Activated CD4-positive, alpha-beta T cell treated with anti-CD3 and anti-CD28 coated beads for 4 hours (primary cell): ENCODE measurements at places on chromosomes 3 and 15.

DNA sequence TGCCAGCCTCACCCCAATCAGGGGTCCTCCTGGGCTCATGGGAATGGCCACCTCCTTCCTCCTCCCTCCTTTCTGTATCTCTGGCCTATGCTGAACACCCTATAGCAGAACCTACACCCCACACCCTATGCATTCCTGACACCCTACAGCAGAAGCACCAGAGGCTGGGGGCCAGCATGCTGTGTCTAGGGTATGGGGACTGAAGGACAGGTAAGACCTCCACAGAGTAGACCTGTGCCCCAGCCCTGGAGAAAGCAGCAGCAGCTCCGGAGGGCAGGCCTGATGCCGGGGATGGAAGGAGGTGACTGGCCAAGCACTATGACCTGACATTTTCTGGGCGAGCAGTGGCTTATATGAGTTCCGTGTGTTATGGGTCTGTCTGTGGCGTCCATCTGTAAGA is 66.9 kb downstream of the TLE3 start:
- no peak for DNase-seq

GRCh38 chr15:89442671-89443307 is 53.6 kb downstream of the RHCG start:
- no peak for DNase-seq

DNA sequence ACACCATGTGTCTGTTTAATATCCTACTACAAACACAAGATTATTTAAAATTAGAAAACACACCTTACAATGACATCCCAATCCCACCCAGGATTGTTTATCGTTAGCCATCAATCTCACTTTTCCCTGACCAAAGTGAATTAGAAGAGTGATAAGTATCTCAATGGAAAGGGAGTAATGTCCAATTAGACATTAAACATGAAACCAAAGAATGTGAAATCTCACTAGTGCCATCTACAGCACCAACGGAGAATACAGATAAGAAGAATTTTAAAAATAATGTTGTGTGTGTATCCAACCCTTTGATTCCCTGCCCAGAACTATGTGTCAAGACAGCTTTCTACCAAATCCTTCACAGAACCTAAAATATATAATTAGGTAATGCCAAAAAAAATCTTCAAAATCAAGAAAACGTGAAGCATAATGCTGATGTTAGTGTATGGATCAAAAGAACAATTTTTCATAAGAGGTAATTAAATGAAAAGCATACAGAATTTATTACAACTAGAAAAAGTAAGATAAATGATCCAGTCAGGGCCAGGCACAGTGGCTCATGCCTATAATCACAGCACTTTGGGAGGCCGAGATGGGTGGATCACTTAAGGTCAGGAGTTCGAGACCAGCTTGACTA is 64.2 kb downstream of the SCAPER start:
- DNase-seq: no peak

- no peak for DNase-seq
Measured at GRCh38 chr15:32735989-32736700, 18.3 kb downstream of the GREM1 start.

DNA sequence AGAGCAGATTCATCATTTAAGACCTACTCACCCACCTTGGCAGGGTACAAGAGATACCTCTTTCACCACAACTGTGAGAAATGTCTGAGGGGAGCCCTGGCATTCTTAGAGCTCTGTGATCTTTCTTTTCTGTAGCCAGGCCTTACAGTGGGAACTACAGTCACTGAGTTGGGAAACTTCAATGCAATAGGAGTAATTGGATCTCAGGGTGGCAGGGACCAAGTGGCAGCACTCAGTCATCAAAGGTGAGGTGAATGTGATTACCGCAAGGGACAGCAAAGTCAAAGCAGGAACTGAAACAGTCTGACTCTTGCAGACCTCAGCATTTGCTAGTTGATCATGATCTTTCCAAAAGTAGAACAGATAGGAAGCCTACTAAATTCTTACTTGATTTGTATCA is 7.2 kb upstream of the MCF2L2 start:
- no peak for DNase-seq

DNA sequence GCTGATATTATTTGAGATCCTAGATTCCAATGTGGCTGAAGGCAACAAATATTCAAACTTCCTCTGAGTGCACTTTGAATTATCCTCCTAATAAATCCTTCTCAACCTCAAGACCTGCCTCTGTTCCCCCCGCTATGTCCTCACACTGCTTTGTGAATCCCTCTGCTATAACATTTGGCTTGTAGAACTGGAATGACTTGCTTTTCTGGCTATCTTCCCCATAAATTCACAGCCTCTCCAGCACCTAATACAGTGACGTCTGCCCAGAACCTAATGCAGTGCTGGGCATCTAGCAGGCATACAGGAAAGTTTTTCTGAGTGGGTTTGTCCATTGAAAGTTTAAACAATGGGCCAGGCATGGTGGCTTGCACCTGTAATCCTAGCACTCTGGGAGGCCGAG is 643.9 kb upstream of the ADAMTS9 start:
- no peak for DNase-seq

DNA sequence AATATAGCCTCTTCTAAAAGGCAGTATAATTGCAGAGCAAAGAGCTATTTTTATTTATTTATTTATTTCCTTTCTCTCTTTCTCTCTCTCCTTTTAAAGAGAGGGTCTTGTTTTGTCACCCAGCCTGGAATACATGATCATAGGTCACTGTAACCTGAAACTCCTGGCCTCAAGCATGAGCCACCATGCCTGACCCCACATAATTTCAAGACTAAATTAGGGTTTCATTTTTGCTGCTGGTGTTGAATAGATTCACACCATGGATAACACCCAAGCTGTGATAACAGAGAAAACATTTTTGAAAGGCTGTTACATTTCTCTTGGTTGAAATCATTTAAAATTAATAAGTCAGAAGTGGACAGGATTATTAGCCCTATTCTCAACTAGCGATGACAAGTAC is 131.6 kb downstream of the LEKR1 start:
- no peak for DNase-seq

GRCh38 chr3:12810961-12811360 is 14.5 kb downstream of the CAND2 start:
- DNase-seq: no peak

- DNase-seq: no peak
Measured at GRCh38 chr15:62211348-62211747, 46.3 kb upstream of the C2CD4B start.

DNA sequence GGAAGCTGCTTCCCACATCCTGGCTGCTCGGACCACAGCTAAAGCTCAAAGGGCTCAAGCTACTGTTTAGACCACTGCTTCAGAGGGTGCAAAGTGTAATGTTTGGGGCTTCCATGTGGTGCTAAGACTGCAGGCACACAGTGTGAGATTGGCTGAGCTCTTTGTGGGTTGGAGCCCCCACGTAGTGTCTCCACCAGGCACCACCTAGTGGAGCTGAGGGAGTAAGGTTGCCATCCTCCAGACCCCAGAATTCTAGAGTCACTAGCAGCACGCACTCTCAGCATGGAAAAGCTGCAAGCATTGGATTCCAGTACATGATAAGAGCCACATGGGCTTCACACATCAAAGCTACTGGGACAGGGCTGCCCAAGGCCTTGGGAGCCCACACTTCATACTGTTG is 9.3 kb downstream of the MKRN3 start:
- DNase-seq: no peak

GRCh38 chr15:60275624-60276023 is 122.2 kb downstream of the ANXA2 start:
- no peak for DNase-seq

- DNase-seq: no peak
Measured at GRCh38 chr15:97786741-97787140, 173.8 kb upstream of the ARRDC4 start.

DNA sequence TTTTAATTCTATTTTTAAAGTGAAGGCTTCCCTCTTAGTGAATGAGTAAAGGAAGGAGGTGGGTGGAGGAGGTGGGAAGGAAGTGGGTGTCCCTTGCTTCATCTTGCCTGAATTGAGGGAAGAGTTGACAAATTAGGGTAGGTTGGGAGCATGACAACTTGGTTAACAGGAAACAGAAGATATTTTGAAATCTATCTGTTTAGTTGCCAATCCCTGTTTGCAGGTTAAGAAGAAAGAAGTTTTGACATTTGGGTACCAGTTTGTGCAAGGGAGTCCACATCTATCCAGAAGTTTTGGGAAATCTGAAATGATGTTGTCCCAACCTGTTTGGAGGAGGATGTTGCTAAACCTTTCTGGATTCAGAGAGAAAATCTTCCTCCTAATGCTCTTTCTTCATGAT is 204.1 kb upstream of the SUCLG2 start:
- DNase-seq: no peak

DNA sequence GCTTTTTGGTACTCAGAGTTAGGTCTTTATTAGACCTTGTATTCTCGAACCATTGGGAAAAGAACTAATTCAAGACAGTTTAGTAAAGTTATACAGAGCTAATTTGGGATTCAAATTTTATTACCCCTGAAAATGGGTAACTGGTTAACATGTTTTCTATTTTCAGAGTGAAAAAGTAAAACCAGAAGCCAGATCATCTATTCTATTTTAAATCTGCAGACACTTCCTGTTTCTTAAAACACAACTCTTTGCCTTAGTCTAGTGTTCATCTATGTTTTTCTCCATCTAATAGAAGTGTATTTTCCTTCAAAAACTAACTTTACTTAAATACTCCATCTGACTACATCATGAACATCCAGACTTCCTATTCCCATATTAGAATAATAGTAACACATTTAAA is 113.4 kb downstream of the CCNL1 start:
- DNase-seq: no peak

DNA sequence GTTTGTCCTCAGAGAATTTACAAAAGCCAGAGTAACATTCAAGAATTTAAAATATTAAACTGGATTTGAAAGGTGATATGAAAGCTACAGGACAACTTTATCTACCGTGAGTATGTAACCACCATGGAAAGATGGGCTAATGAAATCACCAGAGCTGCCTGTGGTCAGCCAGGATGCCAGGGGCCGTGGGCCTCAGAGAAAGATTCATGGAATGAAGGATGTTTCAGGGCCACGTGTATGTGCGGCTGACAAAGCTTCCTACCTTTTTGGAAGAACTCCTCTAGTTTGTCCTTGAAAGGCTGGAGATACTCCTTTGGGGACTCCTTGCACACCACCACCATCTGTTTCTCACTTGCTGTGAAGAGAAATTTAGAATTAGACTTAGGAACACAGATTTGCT is 138.9 kb downstream of the GREM1 start:
- no peak for DNase-seq

DNA sequence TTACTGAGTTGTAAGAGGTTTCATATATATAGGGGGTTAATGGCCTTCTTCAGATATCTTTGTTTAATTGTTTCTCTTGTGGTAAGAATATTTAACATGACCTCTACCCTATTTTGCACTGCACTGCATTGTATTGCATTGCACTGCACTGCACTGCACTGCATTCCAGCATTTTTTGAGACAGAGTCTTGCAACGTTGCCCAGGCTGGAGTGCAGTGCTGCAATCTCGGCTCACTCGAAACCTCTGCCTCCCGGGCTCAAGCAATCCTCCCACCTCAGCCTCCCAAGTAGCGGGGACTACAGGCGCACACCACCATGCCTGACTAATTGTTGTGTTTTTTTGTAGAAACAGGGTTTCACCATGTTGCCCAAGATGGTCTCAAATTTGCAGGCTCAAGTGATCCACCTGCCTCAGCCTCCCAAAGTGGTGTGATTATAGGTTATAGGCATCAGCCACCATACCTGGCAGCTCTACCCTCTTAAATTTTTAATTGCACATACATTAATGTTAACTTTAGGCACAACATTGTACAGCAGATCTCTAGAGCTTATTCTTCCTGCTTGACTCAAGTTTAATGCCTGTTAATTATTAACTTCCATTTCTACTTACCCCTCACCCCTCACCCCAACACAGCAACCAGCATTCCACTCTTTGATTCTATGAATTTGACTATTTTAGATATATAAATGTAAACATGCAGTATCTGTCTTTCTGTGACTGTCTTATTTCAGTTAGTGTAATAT is 38.4 kb downstream of the NEDD4 start:
- no peak for DNase-seq

DNA sequence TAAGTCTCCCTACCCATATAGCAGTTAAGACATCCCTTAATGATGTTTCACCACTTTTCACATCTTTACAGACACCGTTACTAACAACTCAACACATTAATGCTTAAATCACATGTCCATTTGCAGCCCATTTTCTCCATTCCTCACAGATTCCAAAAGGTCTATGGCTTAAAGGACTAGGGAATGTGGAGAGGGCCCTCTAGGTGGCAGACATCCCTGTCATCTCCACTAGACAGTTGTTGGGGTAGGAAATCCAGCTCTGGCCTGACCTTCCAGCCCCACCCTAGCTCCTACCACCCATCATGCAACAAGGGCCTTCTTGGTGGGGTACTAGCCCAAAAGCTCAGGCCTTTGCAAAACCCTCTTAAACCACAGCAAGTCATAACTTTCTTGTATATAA is 25.2 kb downstream of the CPEB1 start:
- DNase-seq: no peak

GRCh38 chr3:159252274-159252673 is 450.4 kb downstream of the MFSD1 start:
- DNase-seq: no peak

DNA sequence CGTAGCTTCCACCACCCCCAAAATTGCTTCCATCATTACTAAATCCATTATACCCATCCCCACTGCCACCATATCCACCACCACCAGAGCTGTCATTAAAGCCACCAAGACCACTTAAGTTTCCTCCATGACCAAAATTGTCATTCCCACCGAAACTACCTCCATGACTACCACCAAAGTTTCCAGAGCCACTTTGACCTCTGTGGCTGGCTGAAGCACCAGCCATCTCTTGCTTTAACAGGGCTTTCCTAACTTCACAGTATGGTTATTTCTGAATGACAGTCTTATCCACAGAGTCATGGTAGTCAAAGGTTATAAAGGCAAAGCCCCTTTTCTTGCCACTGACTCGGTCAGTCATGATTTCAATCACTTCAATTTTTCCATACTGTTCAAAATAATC is 24.3 kb upstream of the DENND4A start:
- DNase-seq: no peak

DNA sequence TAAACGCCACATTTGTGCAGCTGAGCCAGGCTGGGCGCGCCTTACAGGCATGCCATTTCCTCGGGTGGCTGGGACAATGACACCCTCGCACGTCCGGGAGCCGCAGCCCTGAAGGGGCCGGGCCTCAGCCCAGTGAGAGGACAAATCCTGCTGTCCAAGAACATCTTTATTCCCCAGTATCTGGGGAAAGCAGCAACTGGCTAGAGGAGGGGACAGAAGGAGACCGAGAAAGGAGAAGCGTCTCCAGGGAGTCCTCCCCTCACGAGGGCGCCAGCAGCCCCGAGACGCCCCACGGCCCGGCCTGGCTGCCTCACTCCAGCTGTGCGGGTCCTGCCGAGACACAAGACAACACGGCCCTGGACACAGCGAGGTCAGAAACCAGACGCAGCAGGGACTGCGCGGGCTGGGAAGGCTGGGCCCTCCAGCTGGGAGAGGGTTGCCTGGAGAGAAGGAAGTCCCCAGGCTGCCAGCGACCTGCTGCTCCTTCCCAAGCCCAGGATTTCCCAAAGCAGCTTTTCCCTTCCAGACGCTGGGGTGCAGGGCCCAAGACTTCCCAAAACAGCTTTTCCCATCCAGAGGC is 130.2 kb downstream of the CHSY1 start:
- peak; percentile 47 for DNase-seq

GRCh38 chr3:72696815-72697214 is 151.4 kb downstream of the SHQ1 start:
- no peak for DNase-seq

GRCh38 chr3:128853826-128854225 is 25.6 kb upstream of the ACAD9 start:
- no peak for DNase-seq
